ENCODE measurements at places on chromosomes 11 and 22. TPM values are rescaled to one million over a fixed set of nuclear protein-coding genes. Genes with fewer than 3 reads are reported as not detected.

The CNGA4 gene
- not detected for total RNA-seq

The ZPR1 gene
- total RNA-seq = 68.8 TPM

The OMP gene
- not detected for total RNA-seq

The SLC29A2 gene
- total RNA-seq = 8.5 TPM

The OR4A16 gene
- not detected for total RNA-seq

The PVALB gene
- 30.7 TPM for total RNA-seq

The CNTF gene
- 3.0 TPM for total RNA-seq

The NCR3LG1 gene
- 2.0 TPM for total RNA-seq

The OR51I1 gene
- total RNA-seq = not detected
